Stimulated activated CD4-positive, alpha-beta T cell treated with anti-CD3 and anti-CD28 coated beads, Interleukin-4, amount 100 ng/mL, for 1 hour (primary cell): ENCODE measurements at places on chromosomes 13 and 19.

DNA sequence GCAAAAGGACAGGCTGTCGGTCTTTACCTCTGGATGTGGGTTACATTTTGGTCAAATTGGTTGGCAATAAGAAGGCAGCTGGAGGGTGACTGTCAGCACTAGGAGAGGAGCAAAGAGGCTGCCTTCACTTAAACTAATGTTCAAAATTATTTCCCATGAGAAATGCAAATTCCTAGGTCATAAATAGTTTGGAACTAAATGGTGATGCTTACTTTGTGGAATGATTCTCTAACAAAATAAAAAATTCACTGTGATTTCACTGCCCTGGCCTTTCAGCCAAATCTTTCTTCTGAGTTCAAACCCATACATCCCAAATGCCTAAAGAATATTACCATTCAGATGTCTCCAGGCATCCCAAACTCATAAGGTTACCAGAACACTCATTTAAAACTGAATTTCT, 25.0 kb upstream of the OXGR1 start:
- no peak for DNase-seq

DNA sequence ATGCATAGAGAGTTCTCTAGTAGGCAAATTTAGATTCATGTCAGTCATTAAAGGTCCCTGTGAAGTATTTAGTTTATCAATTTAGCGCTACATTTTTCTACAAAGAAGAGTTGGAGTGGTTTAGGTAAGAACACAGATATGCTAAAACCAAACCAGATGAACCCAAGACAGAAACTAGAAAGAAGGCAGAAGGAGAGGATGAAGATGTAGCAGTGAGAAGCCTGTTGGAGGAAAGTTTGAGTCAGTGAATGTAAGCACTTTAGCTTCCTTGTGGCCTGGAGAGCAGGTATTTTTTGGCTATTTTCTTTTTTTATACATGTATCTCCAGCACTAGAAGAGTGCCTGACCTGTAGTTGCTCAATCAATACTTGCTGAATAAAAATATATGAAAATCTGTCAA, 223.7 kb downstream of the KCNRG start:
- DNase-seq = no peak

DNA sequence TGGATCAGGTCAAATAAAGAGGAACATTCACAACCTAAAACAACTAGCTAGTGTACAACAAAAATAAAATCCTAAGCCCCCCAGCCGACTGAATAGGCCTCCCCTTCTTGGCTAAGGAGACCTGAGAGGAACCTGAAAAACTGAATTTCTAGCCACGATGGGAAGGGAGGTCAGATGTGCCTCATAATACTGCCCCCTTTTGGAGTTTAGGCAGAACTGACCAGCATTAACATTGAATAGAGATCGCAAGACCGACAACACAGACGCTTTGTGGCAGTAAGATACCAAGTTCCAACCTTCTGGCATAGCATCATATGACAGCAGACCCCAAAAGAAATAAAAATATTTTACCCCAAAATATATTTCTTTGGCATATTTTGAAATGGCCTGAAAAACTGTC, 15.9 kb downstream of the CBY2 start:
- no peak for DNase-seq

- peak; percentile 71 for DNase-seq
Observed at GRCh38 chr13:48769107-48769704, 115.5 kb downstream of the CYSLTR2 start.

GRCh38 chr19:56692206-56692895, 20.8 kb upstream of the ZNF835 start:
- no peak for DNase-seq

DNA sequence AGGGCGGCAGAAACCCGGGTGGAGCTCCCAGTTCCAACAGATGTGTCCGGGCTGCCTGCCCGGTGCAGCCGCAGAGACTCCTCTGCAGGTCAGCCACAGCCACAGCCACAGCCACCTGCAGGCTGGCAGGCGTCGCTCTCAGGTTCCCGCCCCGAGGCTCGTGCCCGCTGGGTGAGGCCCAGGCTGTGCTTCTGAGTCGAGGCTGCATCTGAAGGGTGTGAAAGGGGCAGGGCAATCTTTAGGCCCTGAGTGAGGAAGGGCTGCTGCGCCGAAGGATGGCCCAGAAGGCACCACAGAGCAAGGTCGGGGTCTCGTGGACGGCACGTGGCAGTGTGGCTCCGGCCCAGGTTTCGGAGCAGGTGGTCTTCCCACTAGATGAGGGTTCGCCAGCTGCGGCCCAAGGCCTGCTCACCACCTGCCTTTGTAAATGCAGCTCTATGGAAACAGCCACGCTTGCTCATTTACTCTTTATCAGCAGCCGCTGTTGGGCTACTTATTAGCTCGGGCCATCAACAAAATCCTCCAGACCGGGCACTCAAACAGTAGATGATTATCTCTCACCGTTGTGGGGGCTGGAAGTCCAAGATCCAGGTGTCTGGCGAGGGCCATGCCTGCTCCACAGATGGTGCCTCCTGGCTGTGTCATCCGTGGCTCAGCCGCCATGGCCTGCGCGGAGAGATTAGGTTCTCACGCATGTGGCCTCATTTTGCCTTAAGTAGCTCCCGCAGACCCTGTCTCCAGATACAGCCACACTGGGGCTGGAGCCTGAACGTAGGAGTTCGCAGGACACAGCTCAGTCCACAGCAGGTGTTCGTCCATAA, 40.3 kb upstream of the TFDP1 start:
- DNase-seq = no peak

DNA sequence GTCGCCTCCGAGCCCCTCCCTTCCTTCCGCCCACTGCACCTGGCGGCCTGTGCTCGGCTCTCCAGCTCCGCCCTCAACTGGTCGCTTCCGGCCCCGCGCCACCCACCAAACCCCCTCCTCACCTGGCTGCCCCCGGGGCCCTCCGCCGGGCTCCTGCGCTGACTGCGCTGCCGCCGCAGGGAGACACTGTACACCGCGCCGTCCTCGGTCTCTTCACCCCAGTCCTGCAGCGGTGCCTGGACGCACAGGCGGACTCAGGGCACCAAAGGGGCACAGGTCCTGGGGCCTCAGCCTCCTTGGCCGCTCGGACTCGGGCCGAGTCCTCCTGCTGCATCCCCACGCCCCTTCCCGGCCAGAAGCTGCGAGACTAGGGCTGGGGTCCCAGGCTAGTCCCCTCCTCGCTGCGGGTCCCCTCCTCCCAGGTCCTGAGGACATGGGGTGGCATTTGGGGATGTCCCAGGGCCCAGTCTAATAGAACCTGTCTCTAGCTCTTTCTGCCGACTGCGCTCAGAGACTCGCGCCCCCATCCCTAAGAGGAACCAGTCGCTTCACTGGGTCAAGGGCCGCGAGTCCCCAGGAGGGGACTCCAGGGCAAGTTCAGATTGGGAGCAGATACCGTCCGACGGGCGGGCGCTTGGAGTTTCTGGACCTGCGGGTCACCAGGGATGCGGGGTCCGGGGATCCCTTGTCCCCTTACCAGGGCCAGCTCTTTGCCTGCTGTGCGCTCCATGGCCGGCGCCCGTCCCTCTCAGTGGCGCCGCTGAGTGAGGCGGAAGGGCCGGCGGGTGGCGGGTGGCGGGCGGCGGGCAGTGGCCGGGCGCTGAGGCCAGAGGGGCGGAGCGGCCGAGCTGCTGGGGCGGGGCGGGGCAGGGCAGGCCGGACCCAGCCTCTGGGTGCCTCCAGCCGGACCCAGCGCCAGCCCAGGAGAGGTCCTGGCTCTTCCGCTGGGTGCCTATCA, at the start of gene RGL3:
TSS of gene RGL3 (minus strand) at position 766 of the 958 bp plus-strand sequence. CDS start at position 730, 36 bp downstream.
- DNase-seq = no peak
